ENCODE measurements at places on chromosomes 2 and 18.

GRCh38 chr2:138691667-138692066 lies 88.5 kb downstream of the NXPH2 start:
- H3K27ac ChIP-seq, result no peak overlapping the region
- H3K4me3 ChIP-seq, result no peak overlapping the region
- no peaks in the 10 kb centered on the region for H3K4me1 ChIP-seq
- no peaks in the 10 kb centered on the region for H3K36me3 ChIP-seq
- no peak for DNase-seq
- H3K27me3 ChIP-seq, result no peaks in the 10 kb centered on the region

DNA sequence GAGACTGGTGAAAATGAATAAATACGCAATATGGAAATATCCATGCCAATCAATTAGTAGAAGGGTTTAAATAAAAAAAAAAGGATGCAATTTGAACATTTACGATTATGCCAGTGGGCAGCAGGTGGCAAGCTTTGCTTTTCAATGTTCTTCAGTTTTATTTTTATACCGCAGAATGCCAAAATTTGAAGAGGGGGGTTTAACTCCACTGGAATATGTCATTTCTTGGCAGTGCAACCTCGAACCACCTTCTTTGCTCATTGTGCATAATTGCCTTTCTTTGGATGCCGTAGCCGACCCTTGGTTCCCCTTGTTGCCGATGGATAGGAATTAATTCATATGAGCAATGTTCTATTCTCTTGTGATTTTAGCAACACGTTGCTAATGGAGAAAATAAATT lies 88.0 kb downstream of the LTBP1 start:
- no peak for DNase-seq
- no peak overlapping the region for H3K27ac ChIP-seq
- H3K4me1 ChIP-seq, result no peaks in the 10 kb centered on the region

GRCh38 chr2:47479863-47480262 lies 76.9 kb downstream of the MSH2 start:
- H3K4me3 ChIP-seq, result no peak overlapping the region
- H3K36me3 ChIP-seq, result peaks cover 8% of the 10 kb centered on the region
- DNase-seq, result no peak
- H3K27ac ChIP-seq, result no peak overlapping the region
- no peaks in the 10 kb centered on the region for H3K27me3 ChIP-seq

- H3K27me3 ChIP-seq, result no peaks in the 10 kb centered on the region
- H3K36me3 ChIP-seq, result no peaks in the 10 kb centered on the region
- H3K27ac ChIP-seq, result no peak overlapping the region
Observed at GRCh38 chr18:47949202-47949601, 18.7 kb upstream of the SMAD2 start.

GRCh38 chr2:26974352-26974751 lies 3.9 kb downstream of the MAPRE3 start:
- H3K4me1 ChIP-seq, result peaks cover 15% of the 10 kb centered on the region
- no peak for DNase-seq
- H3K4me3 ChIP-seq, result no peak overlapping the region
- no peaks in the 10 kb centered on the region for H3K36me3 ChIP-seq
- H3K27ac ChIP-seq, result no peak overlapping the region

DNA sequence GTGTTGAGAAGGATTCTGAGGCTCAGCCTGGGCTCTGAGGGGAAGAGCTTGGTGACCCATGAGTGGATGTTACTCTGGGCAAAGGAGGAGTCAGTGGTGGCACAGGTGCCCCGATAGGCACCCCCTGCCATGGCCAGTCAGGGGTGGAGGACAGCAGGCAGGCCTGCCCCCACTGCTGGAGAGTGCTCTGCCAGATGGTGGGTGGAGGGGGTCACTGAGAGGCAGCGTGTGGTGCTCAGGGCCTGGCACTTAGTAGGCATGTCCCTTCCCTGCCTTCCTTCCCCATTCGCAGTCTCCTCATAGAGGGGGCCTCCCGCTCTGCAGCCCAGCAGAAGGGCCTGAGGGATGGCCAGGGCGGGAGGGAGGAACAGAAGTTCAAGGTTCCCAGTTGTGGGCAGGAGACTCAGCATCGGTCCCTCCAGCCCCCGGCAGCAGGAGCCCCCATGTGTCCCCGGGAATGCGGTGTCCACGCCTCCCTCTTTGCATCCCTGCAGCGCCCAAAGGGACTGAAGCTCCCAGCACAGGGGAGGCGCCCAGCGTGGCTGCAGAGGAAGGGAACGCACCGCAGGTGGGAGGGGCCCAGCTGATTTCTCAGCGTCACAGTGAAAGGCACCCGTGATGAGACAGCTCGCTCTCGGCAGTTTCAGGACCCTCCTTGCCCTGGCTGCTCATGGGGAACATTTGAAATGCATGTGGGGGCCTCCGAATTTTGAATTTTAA lies 5.7 kb upstream of the SNED1 start:
- H3K4me1 ChIP-seq, result no peaks in the 10 kb centered on the region
- H3K27ac ChIP-seq, result no peak overlapping the region
- H3K27me3 ChIP-seq, result peaks cover 3% of the 10 kb centered on the region
- H3K36me3 ChIP-seq, result no peaks in the 10 kb centered on the region
- H3K4me3 ChIP-seq, result no peak overlapping the region
- no peak for DNase-seq

- DNase-seq, result no peak
- no peaks in the 10 kb centered on the region for H3K36me3 ChIP-seq
- no peaks in the 10 kb centered on the region for H3K4me1 ChIP-seq
- H3K27ac ChIP-seq, result no peak overlapping the region
Observed at GRCh38 chr18:30302181-30302580, 740.4 kb downstream of the DSC3 start.

DNA sequence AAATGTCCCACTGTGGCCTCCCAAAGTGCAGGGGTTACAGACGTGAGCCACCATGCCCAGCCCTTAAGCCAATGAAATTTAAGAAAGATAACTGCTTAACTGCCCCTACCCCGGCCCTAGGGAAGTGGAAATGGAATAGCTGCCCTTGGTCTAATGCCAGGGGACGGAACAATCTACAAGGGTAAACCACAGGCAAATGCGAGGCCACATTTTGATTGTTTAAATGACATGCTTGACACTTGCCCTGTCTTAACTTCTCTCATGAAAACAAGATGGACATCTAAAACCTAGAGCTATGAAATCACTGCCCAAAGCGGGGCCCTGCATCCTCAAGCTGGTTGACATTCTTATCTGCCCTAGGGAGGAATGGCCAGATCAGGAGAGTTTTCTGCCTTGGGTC lies 5.5 kb upstream of the ITSN2 start:
- no peak for DNase-seq
- no peak overlapping the region for H3K27ac ChIP-seq
- no peak overlapping the region for H3K4me3 ChIP-seq

GRCh38 chr18:13460946-13461345 lies 242.4 kb downstream of the LDLRAD4 start:
- H3K36me3 ChIP-seq, result no peaks in the 10 kb centered on the region
- no peak for DNase-seq
- no peak overlapping the region for H3K4me3 ChIP-seq
- H3K4me1 ChIP-seq, result peaks cover 58% of the 10 kb centered on the region

DNA sequence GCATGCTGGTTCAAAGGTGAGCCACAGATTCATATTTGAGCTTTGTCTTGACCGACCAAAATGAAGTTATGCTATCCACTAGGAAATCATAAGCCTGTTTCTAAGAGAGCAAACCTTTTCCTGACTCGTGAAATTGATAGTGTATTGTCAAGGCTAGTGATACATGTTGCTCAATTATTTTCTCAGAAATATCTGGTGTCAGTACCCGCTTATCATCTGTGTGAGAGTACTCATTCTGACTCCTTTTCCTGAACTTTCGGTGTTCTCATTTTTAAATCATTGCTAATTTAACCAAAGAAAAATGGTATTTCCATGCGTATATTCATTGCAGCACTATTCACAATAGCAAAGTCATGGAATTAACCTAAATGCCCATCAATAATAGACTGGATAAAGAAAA lies 56.2 kb downstream of the SGPP2 start:
- no peaks in the 10 kb centered on the region for H3K27me3 ChIP-seq
- H3K27ac ChIP-seq, result no peak overlapping the region
- H3K4me3 ChIP-seq, result no peak overlapping the region
- no peaks in the 10 kb centered on the region for H3K4me1 ChIP-seq
- H3K36me3 ChIP-seq, result no peaks in the 10 kb centered on the region

DNA sequence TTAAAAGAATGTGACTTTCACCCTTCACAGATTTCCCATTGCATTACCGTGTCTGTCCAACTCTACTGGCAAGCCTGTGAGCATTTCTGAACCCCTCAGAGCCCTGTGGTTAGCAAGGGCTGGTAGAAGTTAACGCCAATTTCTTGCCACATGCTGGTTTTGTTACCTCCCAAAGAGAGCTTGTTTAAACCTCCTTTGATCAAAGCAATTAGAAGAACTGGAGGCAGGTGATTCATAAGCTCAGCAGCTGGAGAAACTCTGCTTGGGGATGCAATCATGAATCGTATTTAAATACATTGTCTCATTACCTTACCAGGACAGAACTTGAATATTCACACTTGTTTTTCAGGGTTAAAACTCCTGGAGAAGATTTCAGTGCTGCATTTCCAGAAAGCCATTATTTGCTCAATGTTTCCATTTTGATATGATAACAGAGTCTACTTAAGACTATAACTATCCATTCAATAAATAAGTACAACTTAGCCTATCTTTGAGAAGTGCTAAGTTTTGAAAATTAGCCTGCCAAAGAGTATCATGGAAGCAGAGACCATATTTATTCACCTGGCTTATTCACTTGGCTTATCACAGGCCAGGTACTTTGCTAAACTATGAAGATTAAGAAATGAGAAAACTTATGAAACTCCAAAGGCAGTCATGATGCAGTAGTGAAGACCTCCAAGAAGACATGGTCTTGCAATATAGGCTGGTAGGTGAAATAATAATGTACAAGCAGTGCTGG lies 292.8 kb downstream of the INSIG2 start:
- no peak overlapping the region for H3K4me3 ChIP-seq
- no peak overlapping the region for H3K27ac ChIP-seq
- DNase-seq, result no peak
- H3K36me3 ChIP-seq, result no peaks in the 10 kb centered on the region
- no peaks in the 10 kb centered on the region for H3K27me3 ChIP-seq
- H3K4me1 ChIP-seq, result no peaks in the 10 kb centered on the region

DNA sequence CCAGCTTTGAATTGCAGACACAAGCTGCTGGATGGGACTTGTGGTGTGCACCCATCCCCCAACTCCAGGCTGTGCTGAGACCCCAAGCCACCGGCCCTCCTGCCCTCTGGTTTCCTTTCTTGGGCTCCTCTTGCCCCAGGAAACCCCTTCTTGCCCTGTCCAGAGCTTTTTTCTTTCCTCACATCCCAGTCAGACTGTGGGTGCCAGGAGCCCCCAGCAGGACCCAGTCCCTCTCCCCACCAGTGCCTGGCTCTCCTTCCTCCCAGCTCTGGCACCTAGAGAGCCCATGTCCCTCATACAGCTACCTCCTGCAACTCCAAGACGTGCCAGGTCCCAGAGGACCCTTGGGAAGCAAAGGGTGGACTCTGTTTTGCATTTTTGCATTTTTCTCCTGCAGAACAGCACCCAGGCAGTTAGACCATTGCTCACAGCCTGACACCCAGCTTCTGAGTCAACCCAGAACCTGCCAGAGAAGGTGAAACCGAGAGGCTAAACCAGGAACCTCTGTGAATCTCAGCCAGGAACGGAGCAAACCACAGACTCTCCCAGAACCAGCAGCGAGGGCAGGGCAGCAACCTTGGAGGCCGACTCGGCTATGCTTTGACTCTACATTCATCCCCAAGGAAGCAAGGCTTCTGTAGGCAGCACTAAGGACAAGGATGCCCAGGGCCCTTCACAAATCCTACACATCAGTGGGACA lies 221.1 kb downstream of the ANAPC1 start:
- no peaks in the 10 kb centered on the region for H3K27me3 ChIP-seq
- no peak overlapping the region for H3K4me3 ChIP-seq
- no peak overlapping the region for H3K27ac ChIP-seq
- no peaks in the 10 kb centered on the region for H3K36me3 ChIP-seq
- no peak for DNase-seq

DNA sequence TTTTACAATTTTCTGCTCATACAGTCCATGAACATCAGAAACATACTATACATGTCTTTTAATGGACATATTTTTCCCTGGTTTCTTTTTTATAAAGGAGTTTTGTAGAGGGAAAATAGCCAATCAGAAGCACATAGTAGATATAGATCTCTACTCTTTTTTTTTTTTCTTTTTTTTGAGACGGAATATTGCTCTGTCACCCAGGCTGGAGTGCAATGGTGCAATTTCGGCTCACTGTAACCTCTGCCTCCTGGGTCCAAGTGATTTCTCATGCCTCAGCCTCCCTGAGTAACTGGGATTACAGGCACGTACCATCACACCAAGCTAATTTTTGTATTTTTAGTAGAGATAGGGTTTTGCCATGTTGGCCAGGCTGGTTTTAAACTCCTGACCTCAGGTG lies 83.2 kb upstream of the MGAT5 start:
- peaks cover 67% of the 10 kb centered on the region for H3K4me1 ChIP-seq
- H3K36me3 ChIP-seq, result no peaks in the 10 kb centered on the region
- no peak for DNase-seq
- H3K27me3 ChIP-seq, result no peaks in the 10 kb centered on the region
- no peak overlapping the region for H3K4me3 ChIP-seq

DNA sequence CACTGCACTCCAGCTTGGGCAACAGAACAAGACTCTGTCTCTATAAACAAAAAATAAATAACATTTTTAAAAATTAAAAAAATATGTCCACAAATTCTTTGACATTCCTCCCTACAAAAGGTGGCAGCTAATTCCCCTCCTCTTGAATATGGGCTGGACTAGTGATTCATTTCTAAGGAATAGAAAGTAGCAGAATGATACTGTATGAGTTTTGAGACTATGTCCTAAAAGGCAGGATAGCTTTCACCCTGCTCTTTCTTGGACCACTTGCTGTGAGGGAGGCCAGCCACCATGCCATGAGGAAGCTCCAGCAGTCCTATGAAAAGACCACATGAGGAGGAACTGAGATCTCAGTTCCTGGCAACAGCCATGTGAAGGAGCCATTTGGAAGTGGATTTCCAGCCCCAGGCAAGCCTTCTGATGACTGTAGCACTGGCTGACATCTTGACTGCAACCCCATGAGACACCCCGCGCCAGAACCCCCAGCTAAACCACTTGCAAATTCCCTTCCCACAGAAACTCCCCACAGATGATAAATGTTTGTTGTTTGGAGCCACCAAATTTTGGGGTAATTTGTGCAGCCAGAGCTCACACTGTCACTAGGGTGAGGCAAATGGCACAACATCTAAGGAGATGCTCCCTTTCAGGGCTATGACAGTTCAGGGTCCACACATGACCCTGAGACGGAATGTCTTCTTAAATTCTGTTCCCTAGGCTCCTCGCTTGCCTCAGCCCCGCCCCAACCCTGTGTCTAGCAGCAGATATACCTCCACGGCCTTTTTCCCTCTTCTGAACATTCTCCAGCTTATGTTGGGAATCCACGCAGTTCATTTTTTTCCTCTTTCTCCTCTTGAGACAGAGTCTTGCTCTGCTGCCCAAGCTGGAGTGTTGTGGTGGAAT lies 17.1 kb upstream of the ATOH8 start:
- no peak overlapping the region for H3K27ac ChIP-seq
- H3K36me3 ChIP-seq, result no peaks in the 10 kb centered on the region
- H3K4me1 ChIP-seq, result no peaks in the 10 kb centered on the region
- H3K27me3 ChIP-seq, result peaks cover under 1% of the 10 kb centered on the region

All from CD4-positive, alpha-beta memory T cell (primary cell).